ENCODE measurements at places on chromosomes 12 and 14.

DNA sequence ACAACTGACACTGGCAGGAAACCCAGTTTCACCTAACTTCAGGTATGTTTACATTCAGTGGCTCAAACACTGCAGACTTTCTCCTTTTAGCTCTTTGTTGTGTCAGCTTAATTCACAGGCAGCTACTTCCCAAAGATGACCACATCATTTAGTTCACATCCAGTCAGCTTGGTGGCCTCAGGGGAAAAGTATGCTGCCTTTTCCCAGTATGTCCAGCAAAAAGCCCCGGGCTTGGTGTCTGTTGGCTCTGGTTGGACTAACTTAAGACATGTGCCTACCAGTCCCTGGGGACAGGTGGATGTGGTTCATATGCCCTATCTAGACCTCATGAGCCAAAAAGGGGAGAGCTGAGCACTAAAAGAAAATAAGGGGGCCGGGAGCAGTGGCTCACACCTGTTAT, 56.4 kb downstream of the GOLGA5 start:
- DNase-seq: no peak

DNA sequence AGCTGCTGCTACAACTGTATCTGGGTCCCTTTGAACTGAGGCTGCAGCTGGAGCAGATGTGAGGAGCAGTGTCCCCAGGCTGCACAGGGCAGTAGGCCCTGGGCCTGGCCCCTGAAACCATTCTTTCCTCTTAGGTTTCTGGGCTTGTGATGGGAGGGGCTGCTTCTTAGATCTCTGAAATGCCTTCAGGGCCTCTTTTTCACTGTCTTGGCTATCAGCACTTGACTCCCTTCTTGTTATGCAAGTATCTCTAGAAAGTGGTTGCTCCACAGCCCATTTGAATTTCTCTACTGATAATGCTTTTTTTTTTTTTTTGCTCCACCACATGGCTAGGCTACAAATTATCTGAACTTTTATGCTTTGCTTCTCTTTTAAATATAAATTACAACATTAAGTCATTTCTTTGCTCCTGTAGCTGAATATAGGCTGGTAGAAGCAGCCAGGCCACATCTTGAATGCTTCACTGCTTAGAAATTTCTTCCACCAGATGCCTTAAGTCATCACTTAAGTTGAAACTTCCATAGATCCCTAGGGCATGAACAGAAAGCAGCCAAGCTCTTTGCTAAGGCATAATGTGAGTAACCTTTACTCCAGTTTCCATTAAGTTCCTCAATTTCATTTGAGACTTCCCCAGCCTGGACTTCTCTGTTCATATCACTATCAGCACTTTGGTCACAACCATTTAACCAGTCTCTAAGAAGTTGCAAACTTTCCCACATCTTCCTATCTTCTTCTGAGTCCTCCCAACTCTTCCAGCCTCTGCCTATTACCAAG, 41.1 kb downstream of the ACSM4 start:
- no peak for DNase-seq

DNA sequence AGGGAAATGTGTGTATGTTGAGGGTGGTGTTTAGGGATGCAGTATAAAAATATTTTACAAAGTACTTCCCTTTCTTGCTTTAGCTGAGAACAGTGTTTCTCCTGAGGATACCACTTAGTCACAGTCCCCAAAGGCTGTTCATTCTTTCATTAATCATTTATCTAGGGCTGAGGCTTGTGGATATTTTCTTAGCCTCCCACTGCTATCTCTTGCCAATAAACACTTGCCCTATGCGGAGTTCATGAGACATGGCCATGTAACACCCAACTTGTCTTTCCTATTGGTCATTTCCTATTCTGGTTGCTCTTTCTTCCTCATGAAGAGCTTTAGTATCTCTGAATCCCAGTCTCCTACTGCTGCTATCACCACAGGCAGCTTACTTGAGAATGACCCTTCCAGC, 75.1 kb downstream of the ETNK1 start:
- no peak for DNase-seq

DNA sequence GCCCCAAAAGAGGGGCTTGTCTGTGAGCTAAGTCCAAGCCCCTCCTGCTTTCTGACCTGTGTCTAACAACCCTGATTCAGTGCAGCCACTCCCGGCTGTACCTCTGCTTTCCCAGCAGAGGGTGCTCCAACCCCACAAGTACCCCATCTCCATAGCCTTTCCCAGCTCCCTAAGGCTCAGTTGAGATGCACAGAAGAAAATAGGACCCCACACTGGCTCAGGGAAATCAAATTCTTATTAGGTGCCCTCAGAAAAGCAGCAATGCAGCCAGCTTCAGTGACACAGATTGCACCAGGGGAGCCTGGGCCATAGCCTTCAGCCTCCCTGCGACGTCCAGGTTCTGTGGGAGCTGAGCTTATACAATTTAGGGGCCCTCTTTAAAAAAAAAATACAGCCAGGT, 49.9 kb downstream of the LRRC74A start:
- peak; percentile 60 for DNase-seq

GRCh38 chr14:76726551-76726970, 34.7 kb upstream of the VASH1 start:
- DNase-seq: no peak

GRCh38 chr12:127619869-127620734, 646.9 kb upstream of the TMEM132C start:
- no peak for DNase-seq

DNA sequence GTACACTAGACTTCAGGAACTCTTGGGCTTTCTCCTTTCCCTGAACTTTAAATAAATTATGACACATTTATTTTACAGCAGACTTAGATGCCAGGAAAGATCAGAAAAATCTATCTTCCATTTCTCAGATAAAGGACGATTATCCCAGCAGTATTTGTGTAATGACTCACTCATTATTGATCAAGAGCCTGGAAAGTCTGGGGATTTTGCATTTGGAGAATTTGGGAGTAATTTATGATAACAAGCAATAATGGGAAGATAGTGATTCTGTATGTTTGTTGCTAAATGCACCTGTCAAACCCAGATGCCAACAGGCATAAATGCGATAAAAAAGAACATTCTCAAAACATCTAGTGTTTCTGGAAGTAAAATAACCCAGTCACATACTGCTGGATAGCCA, 480.2 kb upstream of the ATP2B1 start:
- no peak for DNase-seq

DNA sequence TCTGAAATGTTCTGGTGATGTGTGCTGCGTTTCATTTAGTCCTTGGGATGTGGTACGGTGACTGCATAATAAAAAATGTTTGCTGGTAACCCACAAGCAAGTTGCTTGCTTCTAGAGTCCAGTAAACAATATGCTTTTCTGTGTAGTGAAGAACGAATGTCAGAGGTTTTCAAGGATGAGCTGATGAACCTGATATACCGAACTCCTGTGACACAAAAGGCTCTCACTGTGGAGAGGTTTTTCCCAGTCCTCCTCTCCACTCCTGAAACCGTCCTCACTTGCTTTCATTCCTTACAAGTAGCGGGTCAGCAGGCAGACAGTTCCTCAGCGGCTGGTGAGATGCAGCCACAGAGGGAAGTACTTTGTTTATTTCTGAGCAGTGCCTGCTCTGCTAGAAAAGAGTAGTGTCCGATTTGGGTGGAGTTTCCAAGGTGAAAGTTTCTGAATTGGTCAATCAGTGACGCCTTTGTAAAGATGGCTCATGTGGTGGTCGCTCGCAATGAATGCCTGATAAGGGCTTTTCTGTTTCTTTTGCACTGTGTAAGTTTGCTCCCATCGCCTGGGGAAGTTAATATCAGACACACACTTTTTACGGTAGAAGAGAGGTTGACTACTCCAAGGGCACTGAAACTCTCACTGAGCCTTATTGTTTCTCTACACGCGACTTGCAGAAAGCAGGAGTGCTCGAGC, 3.0 kb downstream of the ETV6 start:
- DNase-seq: peak; percentile 25

- no peak for DNase-seq
Measured at GRCh38 chr12:121648458-121649028, 20.9 kb downstream of the MORN3 start.

- no peak for DNase-seq
Measured at GRCh38 chr12:70319605-70320004, 46.5 kb upstream of the KCNMB4 start.

- DNase-seq: no peak
Measured at GRCh38 chr14:32438517-32438916, 109.4 kb downstream of the AKAP6 start.

GRCh38 chr12:116664085-116664484, 73.8 kb downstream of the SPRING1 start:
- DNase-seq: no peak

GRCh38 chr12:115323223-115323905, 639.4 kb upstream of the TBX3 start:
- DNase-seq: peak; percentile 29

DNA sequence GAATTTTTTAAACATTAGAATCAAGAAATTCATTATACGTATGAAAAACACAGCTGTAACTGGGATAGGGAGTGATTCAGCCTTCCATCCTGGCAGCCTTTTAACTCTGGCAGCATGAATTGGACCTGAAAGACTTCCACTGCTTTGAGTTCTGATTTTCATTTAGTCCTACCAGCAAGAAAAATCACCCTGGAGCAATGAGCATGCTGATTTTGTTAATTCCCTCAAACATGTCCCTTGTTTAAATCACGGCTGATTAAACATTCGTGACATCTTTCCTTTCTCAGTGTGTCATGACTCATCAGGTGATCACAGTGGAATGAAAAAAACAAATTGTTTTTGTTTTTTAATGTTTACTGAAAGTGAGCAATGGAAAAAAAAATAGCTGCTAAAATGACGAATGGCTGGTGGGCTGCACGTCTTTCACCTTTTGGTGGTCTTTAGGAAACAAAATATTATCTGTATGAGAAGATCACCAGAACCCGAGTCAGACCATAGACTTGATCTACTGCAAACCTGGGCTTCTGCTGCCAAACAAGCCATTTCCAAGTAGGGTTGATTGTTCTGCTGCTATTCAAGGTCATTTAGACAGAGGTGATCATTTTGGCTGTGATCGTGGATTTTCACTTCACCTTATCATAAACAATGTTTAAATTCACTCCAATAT, 67.0 kb upstream of the CAND1 start:
- DNase-seq: no peak

DNA sequence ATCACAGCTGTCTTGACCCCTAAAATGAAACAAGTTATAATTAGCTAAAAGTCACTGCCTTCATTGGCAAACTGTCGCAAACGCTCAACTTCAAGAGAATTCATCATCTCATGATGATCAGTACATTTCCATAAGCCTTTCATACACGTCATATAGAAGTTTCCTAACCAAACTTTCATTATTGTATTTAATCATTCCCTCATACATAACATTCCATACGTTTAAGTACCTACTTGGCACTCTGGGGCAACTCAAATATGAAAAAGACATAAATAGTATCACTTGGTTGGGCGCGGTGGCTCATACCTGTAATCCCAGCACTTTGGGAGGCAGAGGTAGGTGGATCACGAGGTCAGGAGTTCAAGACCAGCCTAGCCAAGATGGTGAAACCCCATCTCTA, 12.4 kb upstream of the PPP2R5E start:
- DNase-seq: no peak

DNA sequence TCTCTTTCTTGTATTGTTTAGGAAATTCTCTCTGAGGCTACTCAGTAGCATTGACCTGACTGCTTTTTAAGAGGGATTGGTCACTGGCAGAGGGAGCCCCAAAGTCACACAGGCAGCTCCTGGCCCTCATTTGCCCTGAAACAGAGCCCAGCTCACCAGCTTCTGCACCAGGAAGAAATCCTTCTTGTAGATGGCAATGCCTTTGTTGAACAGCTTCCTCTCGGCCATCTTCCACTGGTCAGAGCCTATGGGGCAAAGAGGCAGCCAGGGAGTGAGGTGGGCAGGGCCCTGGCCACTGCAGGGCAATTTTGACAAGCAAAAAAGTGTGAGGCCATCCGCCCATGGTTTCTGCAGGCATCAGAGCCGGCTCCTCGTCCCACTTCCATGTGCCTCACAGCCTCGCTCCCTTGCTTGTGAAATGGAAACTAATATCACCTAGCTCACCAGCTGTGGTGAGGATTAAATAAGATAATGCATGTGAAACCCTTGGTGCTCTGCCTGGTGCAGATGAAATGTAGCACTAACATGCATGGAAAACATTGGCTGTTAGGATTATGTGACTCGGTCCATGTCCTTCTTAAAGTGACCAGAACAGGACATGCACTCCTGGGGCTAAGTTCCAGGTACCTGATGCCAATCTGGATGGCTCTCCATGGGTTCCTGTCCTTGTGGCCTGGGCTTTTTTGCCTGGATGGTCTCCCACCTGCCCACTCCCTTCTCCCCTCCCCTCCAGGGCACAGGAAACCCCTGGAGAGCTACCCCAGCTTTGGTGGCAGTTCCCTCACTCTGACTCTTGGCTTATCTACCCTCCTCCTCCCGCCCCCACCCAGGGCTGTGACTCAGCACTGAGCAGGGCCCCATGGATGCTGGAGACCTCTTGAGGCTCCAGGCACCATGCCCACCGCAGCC, 11.2 kb upstream of the PNMA1 start:
- DNase-seq: peak; percentile 79

GRCh38 chr12:131108177-131108955, 154.7 kb downstream of the ADGRD1 start:
- no peak for DNase-seq

- DNase-seq: peak; percentile 81
Measured at GRCh38 chr12:5258498-5258897, 173.4 kb upstream of the NTF3 start.

GRCh38 chr12:118925826-118926225, 55.5 kb upstream of the SRRM4 start:
- no peak for DNase-seq

GRCh38 chr14:57274551-57274950, 5.8 kb downstream of the AP5M1 start:
- DNase-seq: no peak

DNA sequence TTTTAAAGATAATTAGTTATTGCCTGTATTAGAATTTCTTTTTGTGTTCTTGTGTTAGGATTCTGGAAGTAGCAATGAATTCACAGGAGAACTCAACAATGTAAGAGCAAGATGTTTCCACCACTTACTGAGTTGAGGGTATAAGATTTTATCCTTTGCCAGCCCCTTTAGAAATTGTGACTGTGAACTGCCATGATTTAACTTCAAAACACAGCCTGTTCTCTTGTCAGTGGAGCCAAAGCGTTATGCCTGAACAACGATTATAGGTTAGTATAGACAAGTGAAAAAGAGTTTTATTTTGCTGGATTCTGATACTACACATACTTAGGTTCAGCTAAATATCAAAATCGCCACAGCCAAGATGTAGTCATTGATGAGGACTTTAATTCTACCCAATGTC, 101.6 kb downstream of the CRADD start:
- DNase-seq: no peak

GRCh38 chr12:96098631-96099030, 63.2 kb upstream of the LTA4H start:
- DNase-seq: no peak

GRCh38 chr12:32503730-32504129, 104.4 kb downstream of the FGD4 start:
- no peak for DNase-seq

DNA sequence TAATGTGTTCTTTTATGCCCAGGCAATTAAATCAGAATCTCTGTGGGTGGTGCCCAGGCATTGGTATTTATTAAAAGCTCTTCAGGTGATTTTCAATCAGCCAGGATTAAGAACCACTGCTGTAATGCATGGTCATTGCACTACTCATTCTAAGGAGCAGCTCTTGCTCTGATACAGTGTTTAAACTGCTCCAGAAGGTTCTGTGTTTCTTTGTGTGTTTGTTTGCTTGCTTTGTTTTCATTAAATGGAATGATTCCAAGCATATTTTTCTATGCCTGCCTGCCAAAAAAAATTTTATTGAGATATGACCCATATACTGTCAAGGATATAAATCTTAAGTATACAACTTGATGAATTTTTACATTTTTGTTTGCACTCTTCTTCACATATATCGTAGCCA, 54.0 kb downstream of the KCNK13 start:
- no peak for DNase-seq
